ENCODE measurements at places on chromosomes 4 and X.

DNA sequence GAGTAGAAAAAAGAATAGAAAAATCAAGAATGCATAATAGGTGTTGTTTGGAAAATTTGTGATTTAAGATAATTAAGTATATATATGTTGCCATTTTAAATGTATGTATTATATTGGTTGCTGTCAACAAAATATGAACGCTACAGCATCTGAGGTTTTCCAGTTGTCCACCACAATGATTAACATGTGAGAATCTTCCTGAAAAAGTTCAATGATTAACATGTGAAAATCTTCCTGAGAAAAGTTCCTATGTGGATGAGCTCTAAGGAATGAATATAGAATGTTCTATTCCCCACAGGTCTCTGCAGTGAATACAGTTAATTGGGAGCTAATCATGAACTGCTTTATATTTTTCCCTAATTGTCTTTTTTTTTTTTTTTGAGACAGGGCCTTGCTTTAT lies 214.7 kb downstream of the CBR4 start:
- DNase-seq: no peak

GRCh38 chrX:84737471-84737871 lies 235.2 kb upstream of the HDX start:
- DNase-seq: no peak

DNA sequence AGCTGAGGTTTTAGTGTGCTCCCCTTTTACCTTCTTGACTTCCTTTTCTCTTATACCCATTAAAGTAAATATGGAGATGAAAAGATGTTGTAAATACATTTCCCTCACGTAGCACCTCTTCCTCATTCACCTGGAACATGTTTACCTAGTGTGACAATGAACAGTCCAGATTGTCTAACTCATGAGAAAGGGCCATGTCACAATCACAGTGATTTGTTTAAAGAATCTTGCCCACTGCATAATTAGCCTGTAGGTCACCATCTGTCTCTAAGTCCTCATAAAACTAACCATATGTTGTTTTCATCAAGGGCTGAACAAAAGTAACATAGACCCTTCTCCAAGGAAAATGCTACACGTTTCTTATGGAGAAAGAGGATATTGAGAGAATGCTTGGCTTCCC lies 85.7 kb downstream of the TSPAN5 start:
- DNase-seq: no peak

GRCh38 chr4:75287738-75288517 lies 226.3 kb downstream of the RCHY1 start:
- DNase-seq: no peak

DNA sequence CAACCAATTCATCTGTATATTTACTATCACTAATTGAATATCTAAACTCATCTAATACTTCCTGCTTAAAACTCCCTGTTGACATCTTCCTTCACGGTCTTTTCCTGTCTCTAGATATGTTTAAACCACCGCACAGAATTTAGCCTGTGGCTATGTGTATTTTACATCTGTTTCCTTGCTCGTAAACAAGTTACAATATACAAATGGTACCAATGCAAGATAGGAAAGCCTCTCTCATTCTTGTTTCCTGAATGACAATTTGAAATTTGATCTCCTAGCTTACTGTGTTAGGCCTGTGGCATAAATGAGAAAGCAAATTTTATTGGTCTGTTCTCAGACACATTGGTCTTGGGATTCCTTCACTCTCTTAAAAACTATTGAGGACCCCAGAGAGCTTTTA lies 89.7 kb upstream of the PCDH7 start:
- DNase-seq: no peak

DNA sequence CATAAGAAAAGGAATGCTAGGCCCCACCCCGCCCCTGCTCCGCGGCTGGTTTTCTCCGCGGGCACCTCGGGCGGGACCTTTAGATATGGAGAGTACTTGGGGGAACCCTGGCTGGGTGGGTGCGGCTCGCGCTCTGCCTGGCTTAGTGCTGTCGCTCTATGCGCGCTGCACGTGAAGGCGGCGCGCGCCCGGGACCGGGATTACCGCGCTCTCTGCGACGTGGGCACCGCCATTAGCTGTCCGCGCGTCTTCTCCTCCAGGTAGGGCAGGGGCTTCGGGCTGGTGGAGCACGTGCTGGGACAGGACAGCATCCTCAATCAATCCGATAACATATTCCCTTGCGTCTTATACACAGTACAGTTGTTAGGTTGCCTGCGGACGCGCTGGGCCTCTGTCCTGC lies 56.0 kb downstream of the MAGEB10 start:
- DNase-seq: no peak

GRCh38 chr4:120071192-120071795 lies 4.6 kb upstream of the MAD2L1 start:
- peak; percentile 19 for DNase-seq

DNA sequence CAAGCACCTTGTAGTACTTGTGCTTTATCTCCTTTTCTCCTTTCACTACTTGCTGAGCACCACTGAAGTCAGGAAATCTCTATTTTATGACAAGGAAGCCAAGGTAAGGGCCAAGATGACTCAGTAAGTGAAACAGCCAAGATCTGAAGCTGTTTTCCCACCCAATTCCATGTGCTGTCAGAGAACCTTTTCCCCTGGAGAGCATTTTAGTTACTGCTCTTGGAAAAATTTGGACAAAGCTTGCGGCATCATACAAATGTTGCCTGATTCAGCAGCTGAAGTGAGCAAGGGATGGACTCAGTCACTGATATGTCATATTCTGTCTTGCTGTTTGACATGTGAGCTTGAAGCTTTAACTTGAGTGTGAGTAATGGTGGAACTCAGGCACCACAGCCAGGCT lies 391.4 kb downstream of the RAB28 start:
- DNase-seq: no peak

DNA sequence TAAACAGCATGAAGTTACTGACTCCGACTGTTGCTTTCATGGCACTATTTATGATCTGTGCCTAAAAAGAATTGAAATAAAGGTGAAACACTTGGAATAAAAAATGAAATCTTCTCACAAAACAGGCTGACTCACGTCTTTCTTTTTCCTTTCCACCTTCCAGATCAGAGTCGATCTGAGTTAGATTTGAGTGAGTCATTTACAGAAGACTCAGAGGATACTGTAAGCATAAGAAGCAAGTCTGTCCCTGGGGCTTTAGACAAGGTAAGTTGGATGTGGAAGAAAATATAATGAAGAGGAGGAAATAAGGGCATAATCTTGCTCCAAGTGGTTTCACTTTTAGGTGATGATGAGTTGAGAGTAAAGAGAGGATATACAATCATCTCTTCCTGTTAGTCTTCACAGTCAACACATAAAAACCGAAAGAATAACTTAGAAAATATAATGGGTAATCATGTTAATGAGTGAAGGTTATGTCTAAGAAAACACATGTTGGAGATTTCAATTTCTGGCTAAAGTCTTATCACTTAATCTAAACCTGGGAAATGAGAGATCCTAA lies 89.7 kb downstream of the SYTL5 start:
- no peak for DNase-seq

- no peak for DNase-seq
These were observed 64.0 kb upstream of the FGF13 start for GRCh38 chrX:138775517-138775916.

- no peak for DNase-seq
These were observed 653 bp downstream of the BEX1 start for GRCh38 chrX:103063191-103063845.
